ENCODE measurements at places on chromosomes 5 and 9. TPM values are rescaled to one million over a fixed set of nuclear protein-coding genes. Genes with fewer than 3 reads are reported as not detected.

DNA sequence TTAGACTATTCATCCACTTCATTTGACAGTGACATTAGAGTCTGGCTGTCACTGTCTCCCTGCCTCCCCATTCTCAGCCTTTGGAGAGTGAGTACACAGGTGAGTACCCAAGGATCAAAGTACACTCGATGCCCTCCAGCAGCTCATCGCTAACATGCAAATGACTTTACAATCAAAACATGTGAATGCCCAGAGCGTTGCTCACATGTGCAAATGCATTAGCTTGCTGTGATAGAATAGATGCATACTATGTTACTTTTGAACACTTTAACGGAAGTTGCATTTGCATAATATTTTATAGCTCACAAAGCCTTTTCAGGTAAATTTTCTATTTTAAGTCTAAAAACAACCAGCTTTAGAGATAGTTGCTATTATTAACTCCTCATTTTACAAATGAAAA, 107.6 kb downstream of the SYK start:
- ATAC-seq, result no peak

DNA sequence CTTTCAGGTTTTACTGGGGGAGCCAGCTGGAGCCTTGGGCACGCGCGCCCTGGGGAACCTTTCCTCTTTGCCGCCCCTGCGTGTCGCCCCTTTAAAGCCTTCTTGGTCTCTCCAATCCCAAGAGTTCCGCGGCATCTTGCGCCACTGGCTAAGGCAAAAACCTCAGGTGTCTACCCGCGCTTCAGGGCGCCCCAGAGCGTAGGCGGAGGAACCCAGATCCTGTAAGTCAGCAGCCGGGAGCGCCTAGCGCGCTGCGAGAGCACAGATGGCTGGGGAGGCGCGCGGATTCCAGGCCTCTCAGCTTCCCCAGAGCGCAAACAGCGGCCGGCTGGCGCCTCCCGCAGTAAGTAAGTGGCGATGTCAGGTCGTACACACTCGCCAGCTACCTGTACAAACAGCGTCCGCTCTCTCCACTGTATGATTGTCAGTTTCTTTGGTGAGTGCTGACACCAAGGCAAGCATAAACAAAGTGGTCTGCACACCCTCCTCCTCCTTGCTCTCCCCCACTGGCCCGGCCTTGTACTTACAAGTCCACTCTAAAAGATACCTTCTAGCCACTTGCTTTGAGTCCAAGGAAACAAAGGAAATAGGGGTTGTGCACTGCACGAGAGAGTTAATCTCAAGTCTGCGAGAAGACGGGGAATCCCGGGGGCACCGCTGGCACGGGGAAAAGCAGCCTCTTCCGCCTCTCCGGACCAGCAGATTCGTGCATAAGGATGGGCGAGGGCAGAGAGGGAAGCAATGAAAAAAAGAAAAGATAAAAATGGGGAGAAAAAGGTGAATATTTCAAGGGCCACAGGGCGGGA, 2.9 kb downstream of the HTR1A start:
- no peak for ATAC-seq

DNA sequence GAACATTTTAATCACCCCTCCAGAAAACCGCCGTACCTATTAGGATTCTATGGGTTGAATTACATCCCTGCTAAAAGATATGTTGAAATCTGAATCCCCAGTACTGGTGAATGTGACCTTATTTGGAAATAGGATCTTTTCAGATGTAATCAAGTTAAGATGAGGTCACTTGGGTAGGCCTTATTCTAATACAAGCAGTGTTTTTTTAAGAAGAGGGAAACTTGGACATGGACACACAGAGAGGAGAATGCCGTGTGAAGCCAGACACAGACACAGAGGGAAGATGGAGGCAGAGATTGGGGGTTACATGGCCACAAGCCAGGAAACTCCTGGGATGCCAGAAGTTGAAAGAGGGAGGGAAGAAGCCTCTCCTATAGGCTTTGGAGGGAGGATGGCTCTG, 183.5 kb downstream of the GNA14 start:
- ATAC-seq, result no peak

DNA sequence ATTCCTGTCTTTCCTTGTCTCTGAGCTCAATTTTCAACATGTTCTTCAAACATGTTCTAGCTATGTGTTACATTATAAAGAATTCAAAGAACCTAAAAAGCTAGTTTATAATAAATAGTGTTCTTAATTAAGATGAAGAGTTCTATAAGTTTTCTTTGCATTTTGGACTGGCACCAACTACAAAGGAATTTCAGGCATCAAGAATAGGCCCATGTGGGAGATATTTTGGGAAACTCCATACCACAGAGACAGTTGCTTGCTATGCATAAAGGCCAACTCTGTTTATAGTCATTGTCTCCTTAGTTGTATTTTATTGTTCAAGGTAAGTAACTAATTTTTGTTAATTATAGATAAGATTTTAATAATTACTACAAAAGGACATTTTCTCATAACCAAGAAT, 4.5 kb downstream of the SLF1 start:
- ATAC-seq, result no peak

Gene PTGES
- 0.78 TPM for total RNA-seq

DNA sequence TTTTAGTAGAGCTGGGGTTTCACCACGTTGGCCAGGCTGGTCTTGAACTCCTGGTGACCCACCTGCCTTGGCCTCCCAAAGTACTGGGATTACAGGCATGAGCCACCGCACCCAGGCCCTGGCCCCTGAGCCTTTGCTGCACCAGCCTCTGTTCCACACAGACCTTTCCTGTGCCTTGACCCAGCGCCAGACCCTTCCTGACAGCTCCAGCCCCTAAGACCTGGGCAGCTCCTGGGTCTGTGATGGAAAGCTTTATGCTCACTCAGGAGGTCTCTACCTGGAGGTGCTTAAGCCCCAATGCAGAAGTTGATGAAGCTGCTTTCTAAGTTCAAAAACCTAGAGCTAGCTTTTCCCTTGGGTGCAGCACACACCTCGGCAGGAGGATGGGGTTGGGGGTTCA, 58.8 kb upstream of the NEK6 start:
- ATAC-seq, result no peak

DNA sequence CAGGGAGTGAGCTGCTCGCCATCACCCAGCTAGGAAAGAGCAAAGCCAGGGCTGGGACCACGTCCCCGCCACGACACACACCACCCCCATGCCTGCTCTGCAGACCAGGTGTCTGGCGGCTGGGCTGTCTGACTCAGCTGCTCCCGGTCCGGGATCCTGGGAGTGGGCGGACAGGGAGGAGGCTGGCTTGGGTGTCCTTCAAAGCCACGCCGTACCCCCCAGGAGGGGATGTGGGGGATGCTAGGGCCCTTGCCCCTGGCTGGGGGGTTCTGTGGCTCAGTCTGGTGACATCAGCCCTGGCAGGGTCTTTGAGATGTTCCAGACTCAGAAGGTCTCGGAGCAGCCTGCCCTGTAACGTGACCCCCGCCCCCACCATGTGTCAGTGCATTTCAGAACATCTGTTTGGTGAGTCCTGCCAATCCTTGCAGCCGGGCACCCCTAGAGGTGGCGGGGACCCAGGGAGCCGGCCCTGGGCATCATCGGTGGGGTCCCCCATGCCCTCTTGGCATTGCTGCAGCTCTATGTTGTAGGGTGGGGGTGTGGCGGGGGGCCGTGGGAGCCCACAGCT, 62.3 kb downstream of the HMCN2 start:
- peak; percentile 15 for ATAC-seq

DNA sequence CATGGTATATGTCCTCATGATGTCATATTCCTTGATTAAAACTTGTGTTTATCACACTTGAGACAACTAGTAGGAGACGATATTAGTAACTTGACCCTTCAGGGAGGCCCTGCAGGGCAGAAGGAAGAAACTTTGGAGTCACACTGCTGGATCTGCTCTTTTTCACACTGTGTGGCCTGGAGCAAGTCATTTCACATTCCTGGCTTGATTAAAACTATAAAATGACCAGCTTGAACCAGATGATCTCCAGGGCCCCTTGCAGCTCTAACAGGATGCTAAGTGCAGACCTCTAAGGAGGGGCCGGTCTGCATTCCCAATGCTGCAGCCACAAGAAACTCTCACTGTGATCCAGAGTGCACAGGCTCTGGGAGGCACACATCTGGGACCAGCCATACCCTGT, 146.4 kb upstream of the ZNF366 start:
- ATAC-seq, result no peak

Gene TRIO
- 257 TPM for total RNA-seq

DNA sequence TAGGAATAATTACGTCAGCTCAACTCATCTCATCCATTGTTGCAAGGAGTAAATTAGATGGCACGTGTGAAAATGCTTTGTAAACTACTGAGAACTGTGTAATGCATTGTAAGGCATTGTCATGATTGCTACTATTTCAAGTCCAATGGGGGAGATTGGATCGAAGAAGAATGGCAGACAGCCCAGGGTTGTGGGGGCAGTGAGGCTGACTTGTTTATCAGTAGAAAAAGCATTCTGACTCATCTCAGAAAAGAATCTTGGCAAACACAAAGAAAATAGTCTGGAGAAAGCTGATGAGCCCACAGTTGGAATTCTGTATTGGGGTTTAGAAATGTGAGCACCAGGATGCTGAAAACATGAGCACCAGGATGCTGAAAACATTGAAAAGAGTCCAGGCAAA, 28.0 kb upstream of the DAP start:
- ATAC-seq, result no peak

DNA sequence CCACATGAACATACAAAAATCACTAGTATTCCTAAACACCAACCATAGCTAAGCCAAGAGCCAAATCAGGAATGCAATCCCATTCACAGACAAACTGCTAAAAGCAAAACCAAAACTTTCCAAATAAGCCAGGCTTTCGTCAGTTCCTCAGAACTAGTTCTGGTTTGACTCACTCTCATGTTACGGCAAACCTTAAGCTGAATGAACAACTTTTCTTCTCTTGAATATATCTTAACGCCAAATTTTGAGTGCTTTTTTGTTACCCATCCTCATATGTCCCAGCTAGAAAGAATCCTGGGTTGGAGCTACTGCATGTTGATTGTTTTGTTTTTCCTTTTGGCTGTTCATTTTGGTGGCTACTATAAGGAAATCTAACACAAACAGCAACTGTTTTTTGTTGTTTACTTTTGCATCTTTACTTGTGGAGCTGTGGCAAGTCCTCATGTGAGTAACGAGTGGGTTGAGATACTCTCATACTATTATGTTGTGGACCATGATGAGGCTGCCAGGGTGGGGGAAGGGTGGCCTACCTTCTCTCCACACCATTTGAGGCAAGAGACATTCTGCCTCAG, at the start of gene PDCD1LG2:
Gene PDCD1LG2 (plus strand): TSS at position 172 of the 572 bp plus-strand sequence. CDS start 12,016 bp downstream, outside the sequence.
- peak; percentile 41 for ATAC-seq

DNA sequence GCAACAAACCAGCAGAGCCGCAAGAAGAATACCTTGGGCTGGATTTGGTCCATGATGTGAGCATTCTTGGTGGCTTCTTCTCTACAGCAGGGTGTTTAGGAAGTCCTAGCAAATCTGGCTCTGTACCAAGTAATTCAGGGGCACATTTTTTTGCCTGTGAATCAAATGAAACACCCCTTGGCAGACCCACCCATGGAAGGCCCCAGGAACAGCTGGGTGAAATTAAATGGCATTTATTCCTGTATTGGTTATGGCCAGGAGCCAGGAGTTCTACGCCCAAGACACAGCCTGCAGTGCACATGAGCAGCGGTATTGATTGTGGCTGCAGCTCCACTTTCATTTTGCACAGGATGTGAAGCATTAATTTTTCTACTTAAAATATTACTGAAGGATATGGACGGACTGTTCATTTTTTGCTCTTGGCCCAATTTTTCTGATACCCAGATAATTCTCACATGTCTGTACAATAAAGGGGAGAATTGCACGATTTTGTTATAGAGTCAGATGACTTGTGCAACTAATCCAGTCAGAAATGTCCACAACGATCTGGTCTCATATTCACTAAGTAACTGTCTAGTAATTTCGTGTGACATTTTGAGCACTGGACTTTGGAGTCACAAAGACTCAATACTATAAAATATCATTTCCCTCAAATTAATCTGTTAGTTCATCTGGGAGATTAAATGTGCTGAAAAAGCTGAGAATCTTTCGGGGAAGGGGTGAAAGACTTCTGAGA, 120.7 kb upstream of the APC start:
- ATAC-seq, result no peak

DNA sequence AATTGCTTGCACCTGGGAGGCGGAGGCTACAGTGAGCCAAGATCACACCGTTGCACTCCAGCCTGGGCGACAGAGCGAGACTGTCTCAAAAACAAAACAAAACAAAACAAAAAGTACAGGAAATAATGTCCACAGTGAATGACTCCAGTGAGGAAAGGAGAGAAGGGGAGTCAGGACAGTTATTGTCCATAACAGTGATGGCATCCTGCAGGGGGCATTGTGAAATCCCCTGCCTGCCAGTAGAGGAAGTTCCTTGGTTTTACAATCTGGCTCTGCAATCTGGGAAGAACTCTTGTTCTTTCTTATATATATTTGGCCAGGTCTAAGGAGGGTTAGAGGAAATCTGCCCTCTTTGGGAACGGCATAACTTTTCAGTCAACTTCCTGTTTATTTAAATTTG, 8.2 kb downstream of the SH3GL2 start:
- ATAC-seq, result no peak

Gene MYMK
- total RNA-seq, result not detected

Gene CRAT
- total RNA-seq, result 91.2 TPM

DNA sequence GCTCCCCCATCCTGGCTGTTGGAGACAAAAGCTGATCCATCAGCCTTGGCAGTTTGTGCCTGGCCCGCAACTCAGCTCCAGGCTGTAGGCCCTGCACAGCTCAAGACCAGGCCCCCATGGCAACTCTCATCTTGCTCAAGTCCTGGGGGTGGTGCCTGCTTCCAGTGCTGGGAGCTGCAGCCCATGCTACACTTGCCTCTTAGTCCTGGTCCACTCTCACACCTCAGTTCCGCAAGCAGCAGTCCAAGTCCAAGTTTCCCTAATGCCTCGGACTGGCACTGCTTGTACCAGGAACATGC, 14.2 kb downstream of the AHRR start:
- ATAC-seq, result no peak

- no peak for ATAC-seq
These were observed 130.8 kb upstream of the FAM120A start for GRCh38 chr9:93320591-93321219.

- ATAC-seq, result no peak
These were observed 13.5 kb upstream of the GRM6 start for GRCh38 chr5:179008667-179009066.

DNA sequence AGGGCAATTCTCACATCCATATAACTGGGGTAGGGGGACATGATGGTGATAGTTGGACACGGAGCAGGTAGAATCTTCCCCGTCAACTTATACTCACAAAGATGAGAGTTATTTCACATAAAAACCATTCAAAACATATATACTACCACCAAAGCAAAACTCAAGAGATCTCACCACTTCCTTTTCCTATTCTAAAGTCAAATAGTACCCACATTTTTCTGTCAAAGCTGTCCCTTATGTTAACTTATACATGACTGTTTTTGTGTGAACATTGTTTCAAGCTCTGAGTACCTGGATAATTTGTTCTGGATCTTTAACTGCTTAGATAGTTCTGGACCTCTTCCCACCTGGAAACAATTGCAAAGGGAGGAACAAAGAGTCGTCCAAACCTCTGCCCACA, 95.5 kb upstream of the MAN2A1 start:
- no peak for ATAC-seq

DNA sequence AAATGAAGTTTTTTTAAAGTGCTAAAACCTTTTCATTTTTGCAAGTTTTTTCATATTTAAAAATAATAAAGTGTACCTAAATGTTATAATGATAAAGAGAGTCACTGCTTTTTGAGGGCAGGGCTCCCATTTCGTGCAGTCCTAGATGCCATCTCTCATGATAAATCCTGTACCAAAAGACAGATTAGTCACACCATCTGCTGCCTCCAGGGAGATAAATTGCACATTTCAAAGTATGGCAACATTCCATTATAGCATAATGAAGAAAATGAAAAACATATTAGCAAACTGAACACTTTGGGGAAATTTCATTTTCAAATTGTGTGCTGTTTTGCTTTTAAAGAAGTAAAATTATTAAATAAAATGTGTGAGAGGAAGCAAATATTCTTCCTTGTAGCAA, 257.2 kb downstream of the KIAA0825 start:
- no peak for ATAC-seq

Data from gastroesophageal sphincter (tissue), 4 donors.